ENCODE measurements at places on chromosomes 7 and 10.

- DNase-seq: no peak
Observed at GRCh38 chr10:125020871-125021270, 78.9 kb downstream of the ZRANB1 start.

DNA sequence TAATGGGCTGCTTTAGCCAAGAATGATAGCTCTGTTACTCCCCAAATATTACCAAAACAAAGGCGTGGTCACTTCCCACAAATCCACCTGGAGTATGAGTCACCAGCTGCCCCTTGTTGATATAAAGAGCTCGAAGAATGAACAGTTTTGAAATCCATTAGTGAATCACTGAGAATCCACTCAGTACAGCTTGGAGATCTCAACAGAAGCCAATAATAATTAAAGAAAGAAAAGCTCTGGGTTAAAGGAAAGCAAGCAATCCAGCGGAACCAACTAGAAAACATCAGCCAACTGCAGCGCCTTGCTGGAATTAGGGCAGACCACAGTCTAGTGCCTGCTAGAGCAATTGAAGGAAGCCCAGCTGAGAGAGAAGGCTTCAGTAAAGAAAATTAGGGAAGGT is 576.0 kb upstream of the C7orf33 start:
- DNase-seq: no peak

DNA sequence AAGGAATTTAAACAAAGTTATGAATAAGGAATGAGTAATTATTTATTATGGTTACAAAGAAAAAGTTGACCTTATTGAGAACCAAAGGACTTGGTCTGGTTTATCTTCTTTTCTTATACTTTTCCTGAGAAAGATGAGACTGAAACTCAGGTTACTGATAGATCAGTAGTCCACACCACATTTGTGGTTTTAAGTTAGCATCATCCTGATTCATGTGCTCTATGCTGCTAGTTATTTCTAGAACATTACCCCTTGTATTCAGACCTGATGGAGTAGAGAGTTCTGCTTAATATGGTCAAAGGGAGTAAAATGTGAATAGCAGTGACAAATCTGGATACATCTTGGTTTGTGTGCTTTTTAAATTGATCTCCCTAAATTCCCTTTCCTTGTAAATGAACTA is 63.8 kb downstream of the FOXP2 start:
- no peak for DNase-seq

GRCh38 chr7:82036146-82036886 is 266.5 kb upstream of the HGF start:
- no peak for DNase-seq

- no peak for DNase-seq
Observed at GRCh38 chr10:112095731-112096130, 87.8 kb downstream of the GPAM start.

DNA sequence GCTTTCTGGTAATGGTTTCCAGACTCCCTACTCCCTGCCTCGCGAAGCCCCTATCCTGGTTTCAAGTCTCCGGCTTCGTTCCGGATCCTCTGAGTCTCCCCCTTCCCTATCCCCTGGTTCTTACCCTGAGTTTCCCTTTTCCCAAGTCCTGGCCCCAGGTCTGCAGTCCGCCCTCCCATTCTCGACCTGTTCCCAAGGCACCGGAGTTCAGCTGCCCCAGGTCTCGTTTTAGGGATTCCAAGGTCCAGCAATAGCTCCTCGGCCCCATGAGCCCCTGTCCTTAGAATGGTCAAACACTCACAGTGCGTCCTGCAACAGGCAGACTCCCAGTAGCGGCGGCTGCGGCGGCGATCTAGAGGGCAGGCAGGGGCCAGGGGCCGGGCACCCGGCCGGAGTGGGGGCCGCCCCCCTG is 274 bp downstream of the PITX3 start:
- no peak for DNase-seq

GRCh38 chr7:55063633-55064032 is 44.8 kb downstream of the EGFR start:
- DNase-seq: no peak

All from activated T-cell treated with anti-CD3 and anti-CD28 coated beads for 1 hour (primary cell).